Karpas-422 (cell line): ENCODE measurements at places on chromosomes 13 and 19.

- no peak for DNase-seq
Measured at GRCh38 chr19:32594021-32594420, 13.0 kb downstream of the PDCD5 start.

DNA sequence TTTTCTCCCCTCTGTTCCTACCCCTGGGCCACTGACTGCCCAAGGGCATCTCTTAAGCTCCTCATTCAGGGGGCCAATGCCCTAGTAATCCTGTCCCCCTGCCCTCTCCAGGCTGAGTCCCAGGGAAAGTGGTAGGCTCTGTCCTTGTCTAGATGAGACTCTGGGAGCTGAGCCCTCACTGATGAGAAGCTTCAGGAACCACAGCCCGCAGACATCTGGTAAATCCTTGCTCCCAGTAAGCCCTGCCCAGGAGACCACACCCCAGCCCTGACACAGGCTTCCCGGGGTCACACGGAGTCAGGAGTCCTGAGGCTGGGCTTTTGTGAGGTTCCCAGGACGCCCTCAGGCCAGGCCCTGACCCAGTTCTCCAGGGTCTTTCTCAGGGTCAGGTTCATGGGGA is 1.9 kb downstream of the CEACAM4 start:
- DNase-seq = no peak

GRCh38 chr13:111938741-111939665 is 127.9 kb upstream of the SOX1 start:
- no peak for DNase-seq

GRCh38 chr13:37715606-37716015 is 117.0 kb upstream of the POSTN start:
- no peak for DNase-seq

GRCh38 chr13:79803989-79804388 is 323.0 kb downstream of the NDFIP2 start:
- DNase-seq = no peak

DNA sequence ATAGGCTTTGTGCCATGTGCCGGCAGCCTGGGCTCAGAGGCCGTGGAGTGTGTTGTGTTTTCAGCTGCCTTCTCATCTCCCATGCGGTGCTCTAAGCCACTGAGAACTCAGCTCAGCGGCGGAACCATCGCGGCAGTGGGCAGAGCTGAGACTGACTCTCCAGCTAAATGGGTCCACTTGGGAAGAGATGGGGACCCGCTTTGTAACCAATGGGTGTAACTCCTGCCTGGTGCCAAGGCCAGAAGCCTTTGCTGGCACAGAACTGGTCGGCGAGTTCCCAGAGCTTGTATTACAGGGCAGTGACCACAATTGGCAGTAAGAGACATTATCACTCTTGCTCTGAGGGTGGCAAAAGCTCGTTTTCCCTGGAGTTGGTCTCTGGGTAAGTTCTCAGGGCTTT is 183.0 kb downstream of the STK24 start:
- DNase-seq = no peak

- no peak for DNase-seq
Measured at GRCh38 chr13:106484084-106484483, 51.4 kb downstream of the EFNB2 start.

DNA sequence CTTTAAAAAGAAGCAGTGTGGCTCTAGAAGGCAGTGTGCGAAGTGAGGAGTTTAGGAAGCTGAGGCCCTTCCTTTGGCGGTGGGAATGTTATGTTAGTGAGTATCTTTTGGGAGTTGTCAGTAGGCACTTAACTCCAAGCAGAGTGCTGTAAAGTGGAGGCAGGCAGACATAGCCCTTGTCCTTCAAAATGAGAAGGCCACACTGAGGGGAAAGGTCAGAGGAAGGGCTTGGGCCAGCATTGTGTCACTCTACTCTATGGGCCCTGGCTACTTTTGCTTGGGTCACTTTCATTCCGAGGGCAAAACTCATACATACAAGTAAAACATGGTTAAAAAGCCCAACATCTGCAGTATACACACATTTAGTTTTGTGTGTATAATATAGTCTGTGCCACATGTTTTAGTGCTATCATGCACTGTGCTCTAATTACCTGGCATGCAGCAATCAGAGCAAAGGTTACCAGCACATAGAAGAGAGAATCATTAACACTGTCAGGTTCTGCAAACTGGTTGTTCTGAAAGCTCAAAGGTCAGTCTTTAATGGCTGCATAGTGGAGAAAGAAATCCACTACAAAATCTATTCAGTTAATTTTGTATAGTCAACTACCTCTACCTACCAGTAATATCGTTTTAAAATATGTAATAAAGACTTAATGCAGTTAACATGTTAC is 64.4 kb downstream of the WASF3 start:
- no peak for DNase-seq

GRCh38 chr13:112791663-112792440 is 102.0 kb downstream of the ATP11A start:
- no peak for DNase-seq

GRCh38 chr19:50728084-50728737 is 5.0 kb downstream of the CLEC11A start:
- no peak for DNase-seq

GRCh38 chr13:73984201-73984600 is 150.0 kb downstream of the KLF12 start:
- DNase-seq = no peak

DNA sequence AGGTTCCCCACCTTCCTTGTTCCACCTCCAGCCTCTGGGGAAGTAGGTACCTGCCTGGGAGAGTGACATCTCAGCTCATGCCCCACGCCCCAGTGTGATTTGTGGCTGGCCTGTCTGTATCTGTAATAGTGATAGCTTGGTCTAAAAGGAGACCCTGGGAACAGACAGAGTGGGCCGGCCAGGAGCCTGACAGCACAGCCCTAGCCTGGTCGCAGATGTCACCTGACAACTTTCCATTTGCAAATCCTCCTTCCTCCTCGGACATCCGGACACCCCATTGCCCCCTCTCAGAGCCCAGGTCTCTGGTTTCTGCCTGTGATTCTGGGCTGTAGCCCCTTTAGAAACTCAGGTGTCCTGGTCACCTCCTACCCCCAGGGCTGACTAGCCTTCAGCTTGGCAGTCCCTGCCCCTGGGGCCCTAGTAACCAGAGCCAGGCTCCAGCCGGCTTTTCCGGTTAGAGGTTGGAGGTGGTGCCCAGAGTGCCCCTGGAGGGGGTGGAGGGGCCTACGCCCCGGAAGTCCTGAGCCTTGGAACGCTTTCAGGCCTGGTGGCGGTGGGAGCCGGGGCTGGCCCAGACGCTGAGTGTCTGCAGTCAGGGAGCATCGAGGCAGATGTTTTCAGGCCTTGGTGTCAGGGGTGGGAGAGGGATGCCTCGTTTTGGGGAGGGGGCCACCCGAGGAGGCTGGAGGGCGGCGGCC is 6.5 kb downstream of the LRRC8E start:
- no peak for DNase-seq

DNA sequence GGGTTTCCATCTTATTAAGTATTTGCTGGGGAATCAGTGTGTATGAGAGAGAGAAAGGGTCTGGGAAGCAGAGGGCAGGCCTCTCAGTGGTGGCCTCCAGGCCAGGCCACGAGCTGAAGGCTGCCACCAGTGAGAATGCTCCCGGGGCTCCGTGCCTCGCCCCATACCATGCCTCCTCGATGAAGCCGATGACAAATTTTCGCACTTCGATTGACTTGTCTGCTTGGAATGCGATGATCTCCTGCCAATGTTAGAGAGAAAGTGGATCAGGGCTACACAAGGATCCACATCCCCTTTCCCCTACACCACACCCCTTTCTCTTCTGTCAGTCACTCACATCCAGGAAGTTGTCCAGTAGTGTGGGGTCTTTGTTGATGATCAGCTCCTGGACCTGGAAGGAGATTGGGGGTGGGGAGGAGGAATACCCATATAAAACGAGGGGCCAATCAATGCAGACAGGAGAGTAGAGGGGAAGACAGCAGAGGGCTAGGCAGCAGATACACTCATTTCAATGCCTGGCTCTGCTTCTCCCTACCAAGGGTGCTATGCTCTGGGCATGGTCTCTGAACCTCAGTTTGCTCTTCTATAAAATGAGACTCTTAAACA is 10.7 kb downstream of the SYMPK start:
- DNase-seq = no peak

GRCh38 chr13:42022796-42023493 is 25.5 kb upstream of the DGKH start:
- no peak for DNase-seq

DNA sequence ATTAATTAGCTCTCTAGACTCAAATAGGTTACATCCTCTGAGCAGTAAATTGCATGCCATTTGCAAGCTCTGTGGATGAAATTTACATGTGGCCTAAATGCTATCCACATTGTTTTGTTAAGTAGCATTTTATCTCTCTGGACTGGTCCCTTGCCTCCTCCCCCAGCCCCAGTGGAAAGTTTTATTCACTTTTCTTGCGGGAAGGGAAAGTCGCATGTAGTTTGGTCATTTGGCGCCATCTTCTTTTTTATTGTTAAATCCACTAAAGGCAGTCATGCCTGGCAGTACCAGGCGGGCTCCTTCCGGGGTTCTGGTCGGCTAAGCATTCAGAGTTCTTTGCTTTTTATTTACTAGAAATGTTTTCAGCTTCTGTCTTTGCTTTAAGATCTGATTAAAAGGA is 188.7 kb downstream of the TM9SF2 start:
- peak; percentile 79 for DNase-seq

GRCh38 chr19:18280247-18281081 is 958 bp downstream of the JUND start:
- peak; percentile 90 for DNase-seq

GRCh38 chr13:30690282-30691188 is 44.8 kb upstream of the ALOX5AP start:
- DNase-seq = peak; percentile 87
